ENCODE measurements at places on chromosomes 11 and 22.

GRCh38 chr11:133065847-133066485 is 466.3 kb downstream of the OPCML start:
- DNase-seq, result no peak

- no peak for DNase-seq
These were observed 48.8 kb downstream of the MCHR1 start for GRCh38 chr22:40727964-40728615.

DNA sequence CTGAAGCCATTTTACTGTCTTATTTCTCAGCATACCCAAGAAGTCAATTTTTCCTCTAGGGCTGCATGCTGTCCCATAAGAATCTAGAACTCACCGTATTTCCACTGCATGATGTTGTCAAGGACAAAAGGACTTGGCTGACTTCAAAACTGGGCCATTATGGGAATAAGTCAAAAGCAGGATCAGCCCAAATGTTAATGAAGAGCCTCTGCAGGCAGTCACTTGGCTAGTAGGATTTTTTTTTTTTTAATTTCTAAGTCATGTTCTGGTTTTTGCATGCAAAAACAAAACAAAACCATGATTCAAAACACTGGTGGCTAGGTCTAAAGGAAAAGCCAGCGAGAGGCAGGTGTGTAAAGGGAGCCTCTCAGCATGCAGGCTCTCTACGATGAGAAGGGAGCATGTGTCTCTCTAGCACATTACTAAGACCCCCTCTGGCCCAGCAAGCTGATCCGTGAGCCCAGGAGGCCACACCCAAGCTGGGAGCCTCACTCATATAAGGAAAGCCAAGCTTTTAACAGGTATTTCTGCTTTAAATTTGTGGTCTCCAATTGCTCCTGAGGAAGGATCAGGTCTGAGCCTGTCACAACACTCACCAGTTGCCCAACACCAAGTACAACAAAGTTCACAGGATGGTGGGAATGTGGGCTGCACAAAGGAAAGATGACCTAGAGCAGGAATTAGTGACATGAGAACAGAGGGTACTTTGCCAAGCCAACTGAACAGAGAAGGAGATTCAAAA is 21.4 kb upstream of the STK33 start:
- no peak for DNase-seq

- no peak for DNase-seq
These were observed 101.0 kb upstream of the PARVA start for GRCh38 chr11:12276356-12276755.
